ENCODE measurements at places on chromosomes 4 and X. TPM values are rescaled to one million over a fixed set of nuclear protein-coding genes. Genes with fewer than 3 reads are reported as not detected.

GRCh38 chr4:56981795-56982201, 3.1 kb downstream of the POLR2B start:
- no peak for DNase-seq

GRCh38 chr4:5804656-5805055, 88.2 kb downstream of the CRMP1 start:
- DNase-seq: no peak

DNA sequence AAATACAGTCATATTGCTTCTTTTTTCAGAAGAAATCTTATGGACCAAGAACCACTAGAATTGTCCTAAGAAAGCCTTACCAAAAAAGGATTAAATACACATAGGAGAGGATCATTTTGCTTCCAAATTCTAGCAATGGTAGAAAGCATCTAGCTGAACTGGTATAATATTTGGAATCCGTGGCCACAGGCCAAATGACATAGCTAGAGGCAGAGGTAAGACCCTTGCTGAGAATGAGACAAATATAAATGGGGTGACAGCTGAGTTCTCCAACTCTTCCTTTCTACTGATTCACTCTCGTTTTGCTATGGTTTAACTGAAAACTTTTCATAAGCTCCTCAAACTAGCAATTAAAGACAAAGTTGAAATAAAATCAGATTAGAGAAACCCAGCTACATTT, 150.0 kb downstream of the TTC29 start:
- no peak for DNase-seq

- peak; percentile 54 for DNase-seq
Measured at GRCh38 chrX:65994519-65995506, 45.1 kb downstream of the VSIG4 start.

DNA sequence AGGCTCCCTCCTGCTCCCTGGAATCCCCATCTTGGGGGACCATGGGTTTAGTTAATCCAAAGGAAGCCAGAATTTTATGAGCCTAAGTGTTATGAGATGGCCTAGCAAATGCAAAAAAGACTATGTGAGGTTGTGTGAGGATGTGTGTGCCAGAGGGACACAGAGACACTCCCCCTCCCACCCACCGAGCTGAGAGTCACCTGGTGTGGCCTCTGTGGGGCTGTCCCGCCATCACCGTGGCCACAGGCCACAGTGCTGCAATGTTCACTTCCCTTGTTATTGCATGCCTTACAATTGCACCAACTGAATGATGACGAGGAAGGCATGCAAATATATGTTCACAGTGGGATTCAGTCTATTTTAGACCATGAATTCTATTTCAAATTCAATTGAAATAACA, 601 bp upstream of the FGFBP2 start:
- peak; percentile 68 for DNase-seq

- DNase-seq: no peak
Measured at GRCh38 chr4:7135389-7135746, 57.0 kb upstream of the SORCS2 start.

GRCh38 chr4:125547836-125548235, 233.1 kb downstream of the FAT4 start:
- DNase-seq: no peak

GRCh38 chr4:158578476-158578875, 56.8 kb downstream of the RXFP1 start:
- DNase-seq: no peak

DNA sequence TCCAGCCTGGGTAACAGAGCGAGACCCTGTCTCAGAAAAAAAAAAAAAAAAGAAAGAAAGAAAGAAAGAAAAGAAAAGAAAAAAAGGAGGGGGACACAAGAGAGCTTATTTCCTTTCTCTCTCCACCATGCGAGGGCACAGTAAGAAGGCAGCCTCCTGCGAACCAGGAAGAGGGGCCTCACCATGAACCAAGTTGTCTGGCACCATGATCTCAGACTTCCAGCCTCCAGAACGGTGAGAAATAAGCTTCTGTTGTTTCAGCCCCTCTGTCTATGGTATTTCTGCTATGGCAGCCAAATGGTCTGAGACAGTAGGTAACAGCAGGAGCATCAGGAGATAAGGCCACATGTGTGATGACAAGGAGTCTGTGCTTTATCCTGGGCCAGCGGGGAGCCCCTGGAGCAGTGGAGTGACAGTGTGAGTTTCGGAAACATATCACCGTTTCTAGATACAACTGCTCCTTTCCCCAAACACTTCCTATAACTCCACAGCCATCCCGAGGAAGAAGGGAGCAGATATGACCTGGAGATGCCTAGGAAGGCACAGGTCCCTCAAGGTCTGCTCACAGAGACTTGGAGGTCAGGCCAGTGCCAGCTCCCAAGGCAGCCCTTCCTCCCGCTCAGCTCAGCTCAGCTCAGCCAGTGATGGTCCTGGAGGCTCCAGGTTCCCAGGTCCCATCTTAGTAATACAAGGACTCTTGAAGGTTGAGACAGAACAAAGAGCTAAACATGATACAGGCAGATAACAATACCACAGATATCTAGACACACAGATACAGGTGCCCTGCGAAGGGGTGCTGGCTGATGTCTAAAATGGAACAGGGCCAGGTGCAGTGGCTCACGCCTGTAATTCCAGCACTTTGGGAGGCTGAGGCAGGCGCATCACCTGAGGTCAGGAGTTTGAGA, 17.7 kb downstream of the JAKMIP1 start:
- no peak for DNase-seq

- no peak for DNase-seq
Measured at GRCh38 chrX:25873196-25873595, 264.9 kb upstream of the MAGEB18 start.

- no peak for DNase-seq
Measured at GRCh38 chr4:92172203-92172602, 131.6 kb upstream of the GRID2 start.

Gene PASD1
- not detected for total RNA-seq

Gene ANK2
- 1.2 TPM for total RNA-seq

Gene NMU
- not detected for total RNA-seq

Gene HELQ
- 9.5 TPM for total RNA-seq

Gene ESX1
- not detected for total RNA-seq

Gene BMPR1B
- not detected for total RNA-seq
